ENCODE measurements at places on chromosomes 12 and 14. TPM values are rescaled to one million over a fixed set of nuclear protein-coding genes. Genes with fewer than 3 reads are reported as not detected.

- peaks cover 12% of the 10 kb centered on the region for H3K4me1 ChIP-seq
- no peak overlapping the region for H3K27ac ChIP-seq
- no peak overlapping the region for H3K4me3 ChIP-seq
- H3K27me3 ChIP-seq = no peaks in the 10 kb centered on the region
- DNase-seq = peak; percentile 35
Observed at GRCh38 chr14:22780105-22780679, 13.7 kb downstream of the OXA1L start.

Gene GZMH
- total RNA-seq = not detected

- no peak overlapping the region for H3K4me3 ChIP-seq
- DNase-seq = no peak
- no peak overlapping the region for H3K27ac ChIP-seq
- no peaks in the 10 kb centered on the region for H3K27me3 ChIP-seq
Observed at GRCh38 chr14:52129721-52130120, 60.9 kb upstream of the NID2 start.

Gene KCNMB4
- total RNA-seq = 0.90 TPM

DNA sequence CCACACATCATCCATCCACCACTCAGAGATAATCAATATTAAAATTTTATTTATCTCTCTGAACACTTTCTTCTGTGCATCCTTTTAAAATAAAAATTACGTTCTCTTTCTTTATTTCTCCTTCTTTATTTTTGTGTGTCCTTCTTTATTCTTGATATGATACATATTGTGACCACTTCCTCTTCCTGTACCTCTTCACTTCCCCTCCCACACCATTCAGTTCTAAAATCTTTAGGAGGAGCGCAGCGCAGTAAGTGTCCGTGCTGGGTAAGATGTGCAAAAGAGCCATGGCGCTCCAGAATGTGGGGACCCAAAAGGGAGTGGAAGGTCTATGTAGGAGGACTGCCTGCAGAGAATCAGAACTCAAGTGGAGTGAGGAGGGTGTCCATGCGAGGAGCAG, 256.7 kb downstream of the ITPR2 start:
- H3K36me3 ChIP-seq = no peaks in the 10 kb centered on the region
- no peaks in the 10 kb centered on the region for H3K4me1 ChIP-seq
- no peak for DNase-seq

GRCh38 chr14:95143808-95144620, 13.3 kb downstream of the DICER1 start:
- H3K27me3 ChIP-seq = no peaks in the 10 kb centered on the region
- no peak overlapping the region for H3K27ac ChIP-seq
- DNase-seq = peak; percentile 29
- peaks cover 3% of the 10 kb centered on the region for H3K4me1 ChIP-seq
- no peaks in the 10 kb centered on the region for H3K36me3 ChIP-seq

All from IMR-90 (cell line).